ENCODE measurements at places on chromosomes 1 and 21.
A peak's percentile ranks its signal among the peaks of the same experiment; 100 is the strongest.

DNA sequence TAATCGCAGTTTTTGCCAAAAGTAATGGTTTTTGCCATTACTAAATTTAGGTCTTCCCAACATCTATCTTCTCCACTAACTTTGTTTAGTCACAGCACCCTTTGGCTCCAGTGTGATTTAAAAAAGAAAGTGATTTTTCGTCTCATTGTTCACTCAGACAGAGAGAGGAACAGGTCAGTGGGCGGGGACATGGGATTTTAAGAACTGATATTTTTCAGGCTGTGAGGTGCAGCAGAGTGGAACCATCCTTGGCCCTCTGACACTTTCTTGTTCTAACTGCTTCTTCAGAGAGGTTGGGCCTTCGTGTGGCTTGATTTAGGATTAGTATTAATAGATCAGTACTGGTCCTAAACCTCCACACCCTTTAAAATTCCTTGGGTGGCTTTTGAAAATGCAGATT, 38.8 kb downstream of the CASQ2 start:
- DNase-seq = no peak

DNA sequence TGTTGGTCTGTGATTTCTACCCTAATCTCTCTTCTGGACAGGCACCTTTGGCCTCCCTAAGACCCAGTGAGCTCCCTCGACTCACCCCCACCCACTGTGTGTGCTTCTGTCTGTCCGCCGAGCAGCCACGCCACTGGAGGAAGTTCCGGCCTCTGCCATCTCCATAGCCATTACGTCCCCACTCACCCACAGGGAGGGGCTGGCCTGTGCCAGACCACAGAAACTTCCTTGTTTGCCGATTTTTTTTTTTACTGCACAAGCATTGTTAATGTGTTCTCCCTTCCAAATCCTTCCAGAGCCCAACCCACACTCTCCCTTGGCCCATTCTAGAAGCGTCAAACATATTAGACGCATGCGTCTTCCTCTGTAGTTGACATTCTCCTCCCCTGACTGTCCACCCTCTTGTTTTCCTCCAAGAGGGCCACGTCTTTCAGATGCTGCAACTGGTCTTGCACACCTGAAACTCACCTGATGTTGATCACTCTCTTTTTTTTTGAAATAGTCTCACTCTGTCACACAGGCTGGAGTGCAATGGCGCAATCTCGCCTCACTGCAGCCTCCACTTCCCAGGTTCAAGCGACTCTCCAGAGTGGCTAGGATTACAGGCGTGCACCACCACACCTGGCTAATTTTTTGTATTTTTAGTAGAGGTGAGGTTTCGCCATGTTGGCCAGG, 72.3 kb downstream of the EVA1C start:
- DNase-seq = no peak

GRCh38 chr21:23822760-23823159, 1784.5 kb downstream of the MRPL39 start:
- no peak for DNase-seq

GRCh38 chr1:175158170-175158591, 34.4 kb downstream of the KIAA0040 start:
- DNase-seq = no peak

DNA sequence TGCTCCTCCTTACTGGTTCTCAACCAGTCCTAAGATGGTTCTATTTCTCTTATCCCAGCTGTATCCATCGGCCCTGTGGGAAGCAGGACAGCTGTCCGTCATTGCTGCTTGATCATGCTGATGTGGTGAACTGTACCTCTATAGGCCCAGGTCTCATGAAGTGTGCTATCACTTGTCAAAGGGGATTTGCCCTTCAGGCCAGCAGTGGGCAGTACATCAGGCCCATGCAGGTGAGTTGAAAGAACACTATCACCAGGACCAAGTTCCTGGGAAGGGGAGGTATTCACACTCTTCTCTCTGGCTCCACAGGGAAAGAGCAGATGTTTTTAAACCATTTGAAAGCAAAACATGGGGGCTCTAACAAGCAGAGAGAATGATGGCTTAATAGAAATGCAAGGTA, 302.6 kb downstream of the PAPPA2 start:
- DNase-seq = no peak

DNA sequence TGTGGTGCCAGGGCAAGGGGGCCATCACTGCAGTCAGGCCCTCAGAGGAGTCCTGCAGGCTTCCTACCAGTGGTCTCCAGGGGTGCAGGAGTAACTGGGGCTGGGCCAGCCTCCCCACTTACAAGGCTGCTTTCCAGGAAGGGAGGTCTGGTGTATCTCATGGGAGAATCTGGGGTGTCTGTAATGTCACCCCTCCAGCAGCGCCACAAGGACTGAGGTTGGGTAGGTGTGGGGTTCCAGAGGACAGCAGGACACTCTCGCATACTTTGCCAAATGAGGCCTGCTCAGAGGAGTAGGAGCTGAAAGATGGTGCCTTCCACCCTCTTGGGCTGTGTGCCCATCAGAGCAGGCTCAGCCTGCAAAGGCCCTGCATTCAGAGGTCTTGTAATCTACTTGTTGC, 46.9 kb downstream of the TNNT2 start:
- no peak for DNase-seq

DNA sequence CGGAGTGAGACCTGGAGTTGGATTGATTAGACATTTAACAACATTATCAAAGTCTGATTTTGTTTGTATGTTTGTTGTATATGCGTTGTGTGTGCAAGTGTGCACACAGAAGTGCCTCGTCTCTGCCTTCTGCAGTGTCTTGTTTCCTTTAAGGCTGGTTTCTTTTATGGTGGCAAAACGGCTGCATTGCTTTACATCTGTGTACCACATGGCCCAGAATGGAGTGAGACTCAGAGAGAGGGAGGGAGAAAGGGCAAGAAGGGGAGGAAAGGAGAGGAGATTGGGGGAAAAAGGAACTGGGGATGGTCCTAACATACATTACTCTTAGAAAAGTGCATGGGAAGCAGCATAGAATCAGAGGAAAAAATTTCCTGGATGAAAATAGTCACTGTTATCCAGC, 99.7 kb upstream of the WLS start:
- DNase-seq = no peak

GRCh38 chr1:210384625-210385024, 55.9 kb downstream of the HHAT start:
- no peak for DNase-seq

GRCh38 chr1:244826712-244827111, 8.7 kb upstream of the COX20 start:
- no peak for DNase-seq

DNA sequence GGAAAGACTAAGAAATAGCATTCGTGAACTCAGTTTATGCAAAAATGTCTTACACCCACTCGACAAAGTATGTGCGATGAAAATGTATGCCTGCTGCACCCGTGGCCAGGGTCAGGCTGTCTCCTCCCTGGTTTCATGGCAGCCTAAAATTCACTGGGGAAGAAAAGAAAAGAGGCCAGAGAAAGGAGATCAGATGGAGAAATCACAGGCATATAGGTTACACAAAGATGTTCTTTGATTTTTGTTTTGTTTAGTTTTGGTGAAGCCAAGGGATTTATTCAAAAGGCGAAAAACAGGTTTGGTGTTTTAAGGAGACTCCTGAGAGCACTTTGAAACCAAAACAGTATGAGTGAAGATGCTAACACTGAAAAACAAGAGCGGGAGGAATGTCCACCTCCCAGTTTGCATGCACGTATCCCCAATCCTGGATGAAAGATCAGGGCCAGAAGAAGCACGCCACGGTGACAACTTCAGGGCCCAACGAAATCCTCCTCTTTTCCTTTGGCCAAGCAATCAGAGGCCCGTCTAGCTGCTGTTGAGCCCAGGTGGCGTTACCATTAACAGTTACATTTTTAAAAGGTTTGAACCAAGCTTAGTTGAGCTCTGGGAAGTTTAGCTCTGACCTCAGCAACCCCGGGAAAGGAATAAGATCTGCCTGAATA, 992 bp upstream of the SSX2IP start:
- no peak for DNase-seq

DNA sequence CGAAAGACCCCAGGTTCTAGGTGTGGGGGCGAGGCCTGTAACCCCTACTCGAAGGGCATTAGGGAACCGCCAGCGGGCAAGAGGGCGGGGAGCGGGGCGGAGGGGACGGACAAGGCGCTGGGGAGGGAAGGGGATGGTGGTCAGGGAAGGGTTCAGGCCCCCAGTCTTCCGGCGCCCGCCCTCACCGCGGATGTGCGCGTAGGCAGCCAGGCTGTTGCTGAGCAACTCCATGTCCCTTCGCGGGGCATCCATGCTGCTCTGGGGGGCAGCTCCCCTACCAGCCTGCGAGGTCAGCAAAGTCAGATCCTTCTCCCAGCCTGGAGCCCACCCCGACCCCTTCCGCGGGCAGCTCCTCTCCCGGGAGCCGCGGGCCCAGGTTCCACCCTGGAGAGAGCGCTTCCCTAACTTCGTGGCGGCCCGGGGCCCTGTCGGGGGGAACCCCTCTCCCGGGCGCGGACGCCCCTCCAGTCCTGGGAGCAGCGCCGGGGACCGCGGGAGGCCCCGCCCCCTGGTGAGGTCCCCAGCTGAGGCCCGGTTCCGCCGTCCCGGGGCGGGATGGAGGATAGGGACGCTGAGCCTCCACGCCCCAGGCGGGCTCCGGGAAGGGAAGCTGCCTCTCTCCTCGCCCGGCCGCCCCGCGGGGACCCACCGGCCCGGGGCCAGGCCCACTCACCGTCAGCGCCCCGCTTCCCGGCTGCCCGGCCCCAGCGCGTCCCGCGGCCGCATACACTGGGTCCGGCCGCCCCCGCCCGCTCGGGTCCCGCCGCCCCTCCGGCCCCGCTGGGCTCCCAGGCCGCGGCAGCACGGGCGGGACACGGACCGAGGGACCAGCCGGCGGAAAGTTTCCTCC, 434 bp downstream of the EVA1B start:
- DNase-seq = peak; percentile 63

DNA sequence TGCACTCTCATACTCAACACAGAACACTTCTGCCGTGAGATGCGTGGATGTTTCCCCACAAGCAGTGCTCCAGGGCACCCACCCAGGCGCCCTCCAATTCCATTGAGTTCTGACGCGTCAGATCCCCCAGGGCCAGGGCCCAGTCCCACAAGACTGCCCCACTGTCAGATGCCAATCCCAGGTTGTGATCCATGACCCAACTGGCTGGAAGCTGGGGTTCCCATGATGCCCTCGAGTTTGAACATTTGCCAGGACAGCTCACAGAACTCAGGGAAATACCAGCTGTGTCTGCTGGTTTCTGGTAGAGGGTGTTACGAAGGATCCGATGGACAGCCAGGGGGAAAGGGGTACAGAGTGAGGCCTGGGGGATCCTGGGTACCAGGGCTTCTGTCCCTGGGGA, 58.4 kb downstream of the AGPAT3 start:
- DNase-seq = no peak

DNA sequence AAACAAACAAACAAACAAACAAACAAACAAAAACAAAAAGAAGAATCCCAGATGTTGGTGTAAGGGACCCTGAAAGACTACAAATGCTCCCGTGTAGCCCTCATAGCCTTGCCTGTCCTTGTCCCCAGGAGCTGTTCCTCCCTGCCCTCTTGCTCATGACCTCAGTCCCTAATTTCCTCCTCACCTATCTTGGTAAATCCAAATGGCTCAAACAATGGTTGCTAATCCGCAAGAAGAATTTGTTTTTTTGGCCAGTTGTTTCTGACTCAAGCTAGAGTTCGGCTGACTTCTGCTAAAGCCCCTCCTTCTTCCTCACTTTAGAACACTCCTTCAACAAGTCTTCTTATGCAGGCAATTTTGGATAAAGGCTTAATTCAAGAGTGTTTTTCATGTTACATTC, 15.6 kb downstream of the LCA5L start:
- DNase-seq = no peak

DNA sequence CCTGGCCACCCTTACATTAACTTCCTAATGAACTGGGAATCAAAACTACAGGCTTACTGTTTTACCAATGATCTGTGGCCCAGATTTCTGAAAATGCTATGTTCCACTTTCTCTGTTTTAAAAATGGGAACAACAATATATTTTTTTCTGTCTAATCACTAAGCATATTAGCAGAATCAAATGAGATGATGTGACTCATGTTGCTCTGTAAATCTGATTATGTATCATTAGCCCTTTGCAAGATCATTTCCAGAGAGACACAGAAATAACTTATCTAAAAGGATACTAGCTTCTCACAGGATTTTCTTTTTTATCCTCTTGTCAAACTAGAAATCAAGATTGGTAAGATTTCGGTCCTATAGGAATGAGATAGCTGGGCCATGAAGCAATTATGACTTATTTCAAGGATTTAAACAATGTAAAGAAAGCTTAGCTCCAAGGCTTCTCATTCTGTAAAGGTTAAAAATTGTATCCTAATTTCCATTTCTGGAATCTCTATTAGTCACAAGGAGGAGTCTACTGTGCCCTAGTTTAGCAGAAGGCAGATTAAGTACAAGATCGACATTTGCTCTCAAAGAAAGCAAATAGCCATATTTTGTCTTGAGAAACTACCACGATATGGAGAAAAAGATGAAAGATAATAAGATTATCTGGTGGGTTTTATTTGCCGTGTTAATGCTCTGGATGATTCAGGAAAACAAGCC, 32.4 kb upstream of the CAMSAP2 start:
- no peak for DNase-seq
